Fibroblast of skin of scalp (primary cell): ENCODE measurements at places on chromosomes 5 and 9.

DNA sequence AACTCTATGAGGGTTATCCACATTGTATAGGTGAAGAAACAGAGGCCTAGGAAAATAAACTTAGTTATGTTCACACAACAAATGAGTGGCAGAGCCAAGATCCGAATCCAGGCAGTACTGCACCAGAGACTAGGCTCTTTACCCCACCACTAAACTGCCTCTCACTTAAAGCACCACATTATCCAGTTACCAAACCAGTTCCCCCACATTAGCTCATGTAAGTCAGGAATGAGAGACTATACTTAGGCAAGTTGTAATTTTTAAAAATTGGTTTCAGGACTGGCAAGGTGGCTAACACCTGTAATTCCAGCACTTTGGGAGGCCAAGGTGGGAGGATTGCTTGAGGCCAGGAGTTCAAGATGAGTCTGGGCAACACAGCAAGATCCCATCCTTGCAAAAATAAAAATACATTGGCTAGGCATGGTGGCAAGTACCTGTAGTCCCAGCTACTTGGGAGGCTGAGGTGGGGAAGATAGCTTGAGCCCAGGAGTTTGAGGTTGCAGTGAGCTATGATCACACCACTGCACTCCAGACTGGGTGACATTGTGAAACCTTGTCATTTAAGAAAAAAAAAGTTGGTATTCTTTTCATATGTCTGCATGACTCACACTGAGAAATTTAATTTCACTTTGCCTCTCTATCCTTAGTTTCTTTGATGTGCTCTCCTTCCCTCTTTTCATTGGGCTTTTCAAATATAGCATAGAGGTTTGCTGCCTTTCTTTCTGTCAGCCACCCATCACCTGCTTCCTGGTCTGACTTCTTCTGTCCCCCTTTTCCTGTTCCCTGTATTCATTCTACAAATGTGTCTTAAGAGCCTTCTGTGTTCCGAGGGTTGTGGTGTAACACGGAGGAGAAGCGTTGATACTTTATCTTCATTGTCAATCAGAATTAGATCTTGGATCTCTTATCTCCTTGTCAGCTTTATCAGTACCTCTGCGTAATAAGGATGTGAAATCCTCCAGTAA is 64.7 kb downstream of the ERMP1 start:
- no peak for DNase-seq

DNA sequence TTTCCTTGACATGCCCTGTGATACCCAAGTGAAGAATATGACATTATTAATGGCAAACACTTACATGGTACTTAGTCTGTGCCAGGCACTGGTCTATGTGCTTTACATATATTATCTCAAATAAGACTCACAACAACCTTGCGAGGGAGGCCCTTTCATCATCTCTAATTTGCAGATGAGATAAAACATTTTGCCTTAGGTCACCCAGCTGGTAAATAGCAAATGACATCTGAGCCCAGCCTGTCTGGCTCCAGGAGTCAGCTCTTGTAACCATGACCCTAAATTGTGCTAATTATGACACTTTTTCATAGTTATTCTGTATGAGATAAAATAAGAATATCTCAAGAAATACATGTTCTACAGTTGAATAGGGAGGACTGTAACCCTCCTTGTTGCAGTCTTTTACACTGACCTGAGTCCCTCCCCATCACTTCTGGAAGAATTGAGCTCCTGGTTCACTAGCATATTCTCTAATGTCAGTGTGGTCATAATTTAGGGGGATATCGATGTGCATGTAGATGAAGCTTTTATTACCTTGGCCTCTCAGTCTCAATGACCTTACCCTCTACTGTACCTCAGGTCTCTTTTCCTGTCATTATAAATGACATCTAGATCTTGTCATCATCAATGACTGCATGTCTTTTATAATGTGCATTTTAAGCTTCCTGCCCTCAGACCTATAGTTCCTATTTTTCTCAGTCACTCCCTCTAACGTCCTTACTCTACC is 126.1 kb upstream of the HAPLN1 start:
- no peak for DNase-seq

- DNase-seq, result no peak
These were observed 252.9 kb downstream of the HSPA4 start for GRCh38 chr5:133304707-133305216.

GRCh38 chr5:157548513-157549282 is 26.9 kb downstream of the ADAM19 start:
- peak; percentile 92 for DNase-seq

GRCh38 chr5:139551191-139551889 is 9.8 kb upstream of the UBE2D2 start:
- no peak for DNase-seq

DNA sequence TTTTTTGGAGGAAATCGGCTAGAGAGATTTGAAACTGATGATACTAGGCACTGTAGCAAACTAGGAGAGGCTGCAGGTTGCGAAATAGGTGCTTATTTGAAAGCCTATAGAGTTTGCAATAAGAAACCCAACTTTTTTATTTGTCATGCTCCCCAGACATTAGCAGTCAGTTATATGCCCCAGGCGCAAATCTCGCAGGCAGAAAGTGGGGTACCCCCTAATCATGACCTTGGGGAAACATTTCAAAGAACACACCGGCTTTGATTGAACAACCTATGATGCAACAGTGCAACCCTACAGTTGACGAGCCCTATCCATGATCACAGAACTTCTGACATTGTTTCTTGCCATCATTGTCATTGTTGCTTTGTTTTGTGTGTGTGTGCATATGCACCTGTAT is 510.5 kb downstream of the RAB3C start:
- DNase-seq, result no peak

DNA sequence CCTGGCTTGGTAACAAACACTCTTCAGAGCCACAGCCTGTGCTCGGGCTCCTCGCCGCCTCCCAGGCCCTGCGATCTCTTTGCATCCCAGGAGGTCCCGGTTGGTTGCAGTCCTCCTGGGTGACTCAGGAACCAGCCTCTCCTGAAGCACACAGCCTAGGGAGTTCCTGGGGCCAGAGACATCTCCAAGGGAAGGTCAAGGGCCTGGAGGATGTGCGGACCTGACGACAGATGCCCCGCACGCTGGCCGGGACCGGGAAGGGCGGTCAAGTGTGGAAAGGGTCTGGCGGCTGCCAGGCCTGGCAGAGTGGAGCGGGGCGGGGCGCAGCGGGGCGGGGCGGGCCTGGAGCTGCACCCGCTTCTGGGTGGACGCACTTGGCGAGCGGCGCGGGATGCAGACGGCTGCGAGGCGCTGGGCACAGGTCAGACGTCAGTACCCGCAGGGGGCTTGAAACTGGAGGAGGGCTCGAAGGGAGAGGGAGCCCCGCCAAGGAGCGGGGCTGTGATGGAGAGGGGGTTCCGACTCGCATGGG is 45.0 kb upstream of the PRSS3 start:
- DNase-seq, result peak; percentile 18

DNA sequence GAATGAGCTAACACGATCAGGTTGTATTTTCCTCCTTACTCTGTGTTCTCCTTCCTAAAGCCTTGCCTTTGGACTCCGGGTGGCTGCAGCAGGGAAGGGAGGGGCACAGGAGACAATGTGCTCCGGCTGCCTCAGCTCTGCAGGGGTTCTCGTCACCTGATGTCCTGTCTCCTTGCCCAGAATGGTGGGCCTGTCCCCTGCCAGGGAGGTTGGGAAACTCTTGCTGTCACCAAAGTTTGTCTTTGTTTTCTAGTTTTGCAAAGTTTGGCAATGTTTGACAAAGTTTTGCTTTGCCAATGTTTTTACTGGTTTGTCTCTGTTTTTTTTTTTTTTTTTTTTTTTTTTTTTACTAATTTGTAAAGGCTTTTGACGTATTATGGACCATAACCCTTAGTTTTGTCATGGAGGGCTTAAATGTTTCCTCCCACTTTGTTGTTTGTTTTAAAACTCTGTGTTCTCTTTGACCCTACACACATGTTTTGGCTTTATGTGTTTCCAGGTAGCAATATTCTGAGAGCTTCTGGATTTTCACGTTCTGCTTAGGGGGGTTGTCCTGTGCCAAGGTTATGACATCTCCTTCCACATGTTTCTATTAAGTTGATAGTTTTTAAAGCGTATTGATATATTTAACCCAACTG is 49.3 kb downstream of the GADD45G start:
- DNase-seq, result no peak
